ENCODE measurements at places on chromosomes 2 and 18. TPM values are rescaled to one million over a fixed set of nuclear protein-coding genes. Genes with fewer than 3 reads are reported as not detected.

Gene ADD2
- total RNA-seq: 2.9 TPM

Gene PPP1R7
- 64.6 TPM for total RNA-seq

Gene STARD6
- total RNA-seq: 0.19 TPM

Gene LRRTM4
- total RNA-seq: 0.19 TPM

Gene ADRA2B
- total RNA-seq: 1.4 TPM

Gene SH3BP4
- 52.9 TPM for total RNA-seq

Gene PROM2
- total RNA-seq: 65.6 TPM

Gene FBXO36
- 5.4 TPM for total RNA-seq

Gene CCBE1
- total RNA-seq: 2.2 TPM

Gene EHD3
- total RNA-seq: 9.5 TPM

Gene PJVK
- total RNA-seq: 4.3 TPM

Gene FBXO41
- total RNA-seq: 5.2 TPM

Gene CHN1
- total RNA-seq: 14.1 TPM

Gene GPR45
- not detected for total RNA-seq

Gene AFF3
- 11.0 TPM for total RNA-seq

Gene ASTL
- not detected for total RNA-seq

Gene CNRIP1
- 14.1 TPM for total RNA-seq

Data from kidney (tissue), 22 donors.